Right kidney (tissue), 9 donors: ENCODE measurements at places on chromosomes 2 and 18.

GRCh38 chr2:56754627-56755026 is 570.8 kb downstream of the CCDC85A start:
- no peak for DNase-seq

DNA sequence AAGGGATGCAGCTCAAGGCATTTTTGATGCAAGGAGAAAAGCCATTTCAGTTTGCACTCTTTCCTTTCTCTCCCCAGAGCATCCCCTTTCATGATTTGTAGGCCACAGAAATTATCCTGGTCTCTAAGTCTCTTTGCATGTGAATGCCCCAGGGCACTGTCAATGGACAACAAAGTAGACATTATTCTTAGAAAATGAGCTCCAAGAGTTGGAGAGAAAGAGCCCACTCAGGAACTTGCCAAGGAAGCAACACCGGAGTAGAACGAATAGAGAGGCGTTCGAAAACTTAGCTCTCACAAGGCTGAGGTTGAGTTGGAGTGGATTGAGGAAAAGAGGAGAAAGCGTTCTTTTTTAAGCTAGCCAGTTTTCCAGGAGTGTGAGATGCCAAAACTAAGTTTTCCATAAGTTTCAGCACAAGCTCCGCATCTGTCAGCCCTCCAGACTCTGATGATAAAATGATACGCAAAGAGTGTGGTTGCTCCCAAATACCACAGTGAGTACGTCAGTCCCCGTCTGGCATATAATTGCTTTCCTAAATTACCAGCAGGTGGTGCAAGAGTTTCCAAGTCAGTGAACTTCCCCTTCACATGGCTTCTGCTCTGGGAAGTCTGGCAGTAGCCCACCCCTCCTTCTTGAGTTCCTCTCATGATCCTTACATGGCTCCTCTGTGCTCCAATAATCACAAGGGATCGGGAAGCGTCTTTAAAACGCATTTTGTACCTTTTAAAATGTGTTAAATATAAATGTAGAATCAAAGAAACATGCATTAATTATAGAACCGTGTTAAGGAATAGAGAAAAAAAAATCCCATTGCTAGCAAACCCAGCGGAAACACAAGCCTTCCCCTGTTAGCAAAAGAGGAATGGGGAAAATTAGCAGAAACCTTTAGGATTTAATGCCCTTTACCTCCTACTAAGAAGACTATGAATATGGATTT is 1060.6 kb upstream of the FANCL start:
- peak; percentile 48 for DNase-seq

DNA sequence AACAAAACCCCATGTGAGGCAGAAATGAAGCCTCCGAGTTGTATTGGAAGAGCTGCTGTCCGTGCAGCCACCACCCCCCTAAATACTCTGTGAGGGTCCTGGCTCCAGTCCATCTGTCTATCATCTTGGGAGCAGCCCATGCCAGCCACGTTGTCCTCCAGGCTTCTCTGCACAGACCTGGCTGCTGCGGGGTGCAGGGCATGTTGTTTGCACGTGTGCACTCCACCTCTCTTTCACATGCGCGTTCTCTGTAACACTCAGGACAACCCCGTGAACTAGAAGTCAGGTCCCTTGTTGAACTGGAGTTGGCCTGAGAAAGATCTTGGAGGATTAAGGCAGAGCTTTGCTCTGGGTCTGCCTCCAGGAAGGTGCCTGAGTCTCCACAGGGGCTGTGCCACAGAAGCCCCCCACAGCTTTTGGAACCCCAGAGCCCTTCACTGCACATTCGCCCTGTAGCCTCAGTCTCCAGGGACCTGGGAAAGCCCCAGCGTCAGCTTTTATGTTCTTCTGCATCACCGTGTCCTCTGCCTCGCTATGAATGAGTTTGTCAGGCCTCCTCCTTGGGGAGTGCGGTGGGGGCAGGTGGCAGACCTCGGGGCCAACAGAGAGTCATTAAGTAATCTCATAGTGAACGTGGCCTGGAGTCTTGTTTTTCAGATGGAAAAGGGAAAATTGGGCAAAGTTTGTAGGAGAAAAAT is 16.6 kb downstream of the RTP5 start:
- no peak for DNase-seq

GRCh38 chr18:48295586-48296311 is 113.4 kb downstream of the ZBTB7C start:
- no peak for DNase-seq

DNA sequence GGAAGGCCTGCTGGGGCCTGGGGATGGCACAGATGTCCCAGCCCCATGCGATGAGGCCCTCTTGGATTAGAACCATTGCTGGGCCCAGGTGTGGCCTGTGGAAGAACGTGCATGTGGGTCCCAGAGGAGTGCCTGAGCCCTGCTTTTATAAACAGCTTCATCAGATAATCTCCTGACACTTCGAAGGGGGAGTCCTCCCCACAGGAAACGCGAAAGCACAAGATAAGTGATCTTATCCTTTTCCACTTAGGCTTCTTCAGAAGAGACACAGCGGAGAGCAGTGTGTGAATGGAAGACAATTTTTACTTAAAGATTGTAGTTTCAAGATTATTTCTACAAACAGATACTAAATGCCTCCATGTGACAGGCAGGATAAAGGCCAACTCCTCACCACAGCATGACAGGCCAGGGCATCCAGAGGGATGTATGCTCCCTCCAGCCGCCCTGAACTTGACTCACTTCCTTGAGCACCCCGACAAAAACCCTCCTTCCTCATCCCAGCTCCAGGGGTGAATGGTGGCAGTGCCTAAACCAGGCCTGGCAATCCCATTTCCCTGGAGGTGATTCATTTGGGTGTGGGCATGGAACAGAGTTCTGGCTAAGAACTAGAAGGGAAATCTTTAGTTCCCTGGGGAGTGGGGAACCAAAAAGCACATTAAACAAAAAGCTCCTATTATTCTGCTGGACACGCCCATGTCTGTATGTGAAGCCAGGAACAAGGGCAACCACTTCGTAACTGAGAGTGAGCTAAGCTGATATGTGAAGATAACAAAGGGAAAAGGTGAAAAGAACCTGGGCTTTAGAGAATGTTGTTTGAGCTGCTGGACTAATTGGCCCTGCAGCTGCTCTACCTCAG is 56.2 kb upstream of the TMEM163 start:
- DNase-seq, result no peak

GRCh38 chr18:45749918-45750689 is 26.1 kb downstream of the SLC14A1 start:
- DNase-seq, result no peak

DNA sequence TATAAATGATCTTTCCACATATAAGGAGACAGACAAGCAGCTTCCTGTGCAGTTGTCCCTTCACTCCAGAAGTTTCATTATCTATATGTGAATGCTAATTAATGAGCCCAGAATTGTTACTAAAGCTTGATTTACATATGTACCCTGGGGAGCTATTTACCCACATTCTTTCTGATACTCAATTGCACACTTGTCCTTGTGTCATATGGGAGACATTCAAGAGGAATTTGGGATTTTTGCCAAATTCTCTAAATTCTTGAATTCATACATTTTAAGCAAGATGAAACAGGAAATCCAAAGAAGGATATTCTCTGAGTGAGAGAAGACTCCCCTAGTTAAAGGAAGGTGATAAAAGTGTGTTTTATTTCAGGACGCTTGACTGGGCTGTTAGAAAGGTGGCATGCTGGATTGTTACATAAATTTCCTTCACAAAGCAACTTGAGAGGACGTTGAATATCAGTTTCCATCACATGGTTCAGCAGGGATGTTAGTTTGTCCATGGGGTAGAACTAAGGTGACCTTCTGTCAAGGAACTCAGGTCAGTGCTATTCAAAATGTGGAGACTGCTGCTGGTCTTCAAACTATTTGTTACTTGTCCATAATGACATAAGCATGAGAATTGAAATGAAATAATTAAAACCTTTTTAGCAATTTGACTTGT is 368.2 kb downstream of the IRS1 start:
- no peak for DNase-seq

GRCh38 chr2:68031542-68032160 is 31.2 kb downstream of the C1D start:
- no peak for DNase-seq

DNA sequence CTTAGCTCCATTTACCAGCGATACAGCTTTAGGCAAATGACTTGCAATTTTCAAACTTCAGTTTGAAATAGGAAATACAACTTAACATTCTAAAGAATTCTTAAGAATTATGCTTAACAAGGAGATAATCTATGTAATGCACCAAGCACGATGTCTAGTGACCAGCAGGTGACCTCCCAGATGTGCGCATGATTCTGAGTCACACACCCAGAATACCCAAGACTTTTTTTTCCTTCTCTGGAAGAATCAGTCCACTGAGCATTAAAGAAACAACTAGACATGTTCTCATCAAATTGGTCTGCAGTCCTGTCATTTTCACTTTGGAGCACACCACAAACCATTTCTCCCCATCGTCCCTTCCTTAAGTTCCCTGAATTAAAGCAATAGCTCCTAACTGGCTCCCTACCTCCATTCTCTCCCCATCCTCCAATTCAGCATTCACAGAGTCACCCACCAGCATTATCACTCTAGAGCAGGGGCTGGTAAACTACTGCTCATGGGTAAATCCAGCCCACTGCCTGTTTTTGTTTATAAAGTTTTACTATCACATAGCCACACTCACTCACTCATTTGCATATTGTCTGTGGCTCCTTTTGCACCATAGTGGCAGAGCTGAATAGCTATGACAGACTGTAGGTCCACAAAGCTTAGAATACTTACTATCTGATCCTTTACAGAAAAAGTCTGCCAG is 13.2 kb downstream of the EVA1A start:
- DNase-seq, result no peak

- no peak for DNase-seq
Observed at GRCh38 chr2:238810321-238810720, 37.6 kb upstream of the TWIST2 start.

DNA sequence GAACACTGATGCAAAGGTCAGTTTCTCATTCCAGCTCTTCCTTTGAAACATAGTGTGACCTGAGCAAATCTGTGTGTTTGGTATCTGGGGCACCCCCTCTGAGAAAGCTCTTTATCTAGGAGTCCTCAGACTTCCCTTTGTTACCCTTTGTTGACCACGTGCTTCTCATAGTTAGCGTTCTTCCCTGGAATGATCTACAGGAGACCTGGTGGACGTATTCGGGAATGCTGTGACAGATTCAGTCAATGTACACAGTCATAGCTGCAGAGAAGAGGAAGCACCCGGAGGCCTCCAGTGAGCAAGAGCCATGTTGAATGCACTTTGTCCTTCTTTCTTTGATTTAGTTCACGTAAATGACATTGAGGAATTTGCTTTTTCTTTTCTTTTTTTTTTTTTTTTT is 10.7 kb upstream of the CHMP1B start:
- DNase-seq, result no peak

- DNase-seq, result no peak
Observed at GRCh38 chr18:21949326-21950015, 208.9 kb downstream of the MIB1 start.

DNA sequence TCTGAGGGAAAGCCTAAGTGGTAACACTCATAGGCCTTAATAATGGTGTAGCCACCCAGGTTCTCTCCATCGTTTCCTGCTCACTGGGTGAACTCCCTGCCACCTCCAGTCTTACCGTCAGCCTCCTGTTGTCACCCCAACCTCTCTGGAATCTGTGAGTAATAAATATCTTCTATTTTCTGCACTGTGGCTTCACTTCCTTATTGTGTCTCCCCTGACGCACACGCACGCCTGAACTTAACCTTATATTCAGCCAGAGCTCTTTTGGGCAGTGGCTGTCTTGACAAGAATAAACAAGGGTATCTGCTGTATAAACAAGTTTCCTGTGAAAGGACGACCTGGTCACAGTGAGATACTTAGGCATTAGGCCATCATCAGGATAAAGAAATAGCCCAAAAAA is 467.2 kb downstream of the SPAG16 start:
- no peak for DNase-seq

DNA sequence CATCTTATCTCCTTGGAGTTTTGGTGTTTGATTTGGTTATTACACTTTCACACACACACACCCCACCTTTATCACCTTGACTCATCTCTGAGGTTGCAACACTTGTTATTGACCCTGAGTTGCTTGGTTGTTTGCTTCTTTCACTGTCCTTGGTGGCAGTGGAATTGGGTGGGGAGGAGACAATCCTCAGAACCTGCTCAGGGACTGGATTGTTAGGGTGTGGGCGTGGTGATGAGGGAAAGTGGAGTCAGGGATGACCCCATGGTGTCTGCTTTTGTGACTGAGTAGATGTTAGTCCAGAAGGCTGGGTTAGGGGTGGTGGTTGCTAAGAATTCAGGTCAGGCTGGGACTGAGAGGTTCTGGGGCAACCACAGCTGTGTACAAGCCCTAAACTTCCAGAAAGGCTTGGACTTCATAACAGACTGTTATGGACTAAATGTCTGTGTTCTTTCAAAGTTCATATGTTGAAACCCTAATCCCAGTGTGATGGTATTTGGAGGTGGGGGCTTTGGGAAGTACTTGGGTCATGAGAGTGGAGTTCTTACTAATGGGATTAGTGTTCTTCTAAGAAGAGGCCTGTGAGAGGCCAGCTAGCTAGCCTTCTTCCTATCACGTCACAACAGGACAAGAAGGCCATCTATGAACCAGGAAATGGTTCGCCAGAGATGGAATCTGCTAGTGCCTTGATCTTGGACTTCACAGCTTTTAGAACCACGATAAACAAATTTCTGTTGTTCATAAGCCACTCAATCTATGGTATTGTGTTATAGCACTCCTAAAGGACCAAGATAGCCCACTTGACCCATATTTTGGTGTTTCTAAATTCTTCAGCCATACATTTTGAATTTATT is 3.4 kb upstream of the DIS3L2 start:
- no peak for DNase-seq

- DNase-seq, result peak; percentile 87
Observed at GRCh38 chr18:61333746-61334490, 688 bp downstream of the CDH20 start.

DNA sequence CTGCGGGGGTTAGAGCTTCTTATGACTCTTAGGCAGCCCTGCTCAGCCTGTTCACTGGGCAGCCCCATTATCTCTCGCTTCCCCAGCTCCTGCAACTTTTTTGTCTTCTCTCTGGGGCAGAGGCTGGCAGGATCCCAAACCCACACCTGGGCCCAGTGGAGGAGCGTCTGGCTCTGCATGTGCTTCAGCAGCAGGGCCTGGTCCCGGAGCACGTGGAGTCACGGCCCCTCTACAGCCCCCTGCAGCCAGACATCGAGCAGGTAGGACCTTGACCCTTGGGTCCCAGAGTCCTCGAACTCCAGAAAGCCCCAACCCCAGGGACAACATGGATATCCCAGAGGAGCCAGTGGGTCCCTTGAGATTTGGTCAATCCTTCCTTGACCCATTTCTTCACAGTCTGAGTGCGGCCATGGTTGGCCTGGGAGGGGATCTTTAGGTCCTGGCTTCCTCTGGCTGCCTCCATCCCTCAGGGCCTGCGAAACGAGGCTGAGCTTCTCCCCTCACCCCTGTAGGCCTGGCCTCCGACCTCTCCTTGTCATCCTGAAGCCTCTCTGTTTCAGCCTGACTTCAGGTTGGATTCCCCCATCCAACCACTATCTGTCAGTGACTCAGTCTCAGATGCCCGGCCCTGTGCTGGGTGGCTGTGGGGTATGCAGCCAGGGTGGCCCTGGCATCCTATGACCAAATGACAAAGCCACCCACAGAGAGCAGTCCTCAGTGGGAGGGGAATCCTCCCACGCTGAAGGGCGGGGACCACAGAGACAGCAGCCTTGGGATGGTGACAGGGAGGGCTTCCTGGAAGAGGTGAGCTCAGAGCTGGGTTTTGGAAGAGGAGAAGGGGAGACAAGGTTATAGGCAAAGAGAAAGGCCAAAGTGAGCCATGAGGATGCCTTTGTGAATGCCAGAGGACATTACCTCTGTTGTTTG is 214.2 kb downstream of the DYSF start:
- DNase-seq, result no peak
